Activated T-helper 1 cell treated with anti-CD3 and anti-CD28 coated beads, Interleukin-12 subunit alpha, Interleukin-12 subunit beta, Interleukin-2, Interleukin-4 antibody, amounts not matched to agents 30 ng/mL and 10 ng/mL and 1 ng/mL, durations not matched to agents 14 hours and 24 hours and 36 hours (primary cell): ENCODE measurements at places on chromosomes 4 and X.

GRCh38 chrX:1265086-1265485 is 3.5 kb upstream of the CSF2RA start:
- DNase-seq, result no peak
- peaks cover 9% of the 10 kb centered on the region for H3K4me1 ChIP-seq
- H3K27me3 ChIP-seq, result peaks cover 3% of the 10 kb centered on the region
- H3K4me3 ChIP-seq, result no peak overlapping the region

DNA sequence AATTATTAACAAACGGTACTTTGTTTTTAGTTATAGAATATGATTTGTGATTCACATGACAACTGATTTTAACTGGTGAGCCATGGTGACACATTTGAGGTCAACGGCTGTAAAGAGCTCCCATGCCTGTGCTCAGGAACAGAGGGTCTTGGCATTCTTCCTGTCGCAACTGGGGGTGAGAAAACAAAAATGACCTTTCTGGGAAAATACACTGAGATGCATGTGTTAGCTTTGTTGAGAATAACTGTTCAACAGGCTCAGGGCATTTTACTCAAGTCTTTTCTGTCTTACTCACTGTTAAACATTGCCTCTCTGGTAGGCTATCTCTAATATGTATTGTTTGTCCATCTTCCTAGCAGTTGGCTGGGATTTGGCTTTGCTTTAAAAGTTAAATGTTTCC is 57.1 kb upstream of the HPGD start:
- no peaks in the 10 kb centered on the region for H3K4me1 ChIP-seq
- H3K27ac ChIP-seq, result no peak overlapping the region
- H3K27me3 ChIP-seq, result no peaks in the 10 kb centered on the region
- H3K36me3 ChIP-seq, result no peaks in the 10 kb centered on the region
- DNase-seq, result no peak

DNA sequence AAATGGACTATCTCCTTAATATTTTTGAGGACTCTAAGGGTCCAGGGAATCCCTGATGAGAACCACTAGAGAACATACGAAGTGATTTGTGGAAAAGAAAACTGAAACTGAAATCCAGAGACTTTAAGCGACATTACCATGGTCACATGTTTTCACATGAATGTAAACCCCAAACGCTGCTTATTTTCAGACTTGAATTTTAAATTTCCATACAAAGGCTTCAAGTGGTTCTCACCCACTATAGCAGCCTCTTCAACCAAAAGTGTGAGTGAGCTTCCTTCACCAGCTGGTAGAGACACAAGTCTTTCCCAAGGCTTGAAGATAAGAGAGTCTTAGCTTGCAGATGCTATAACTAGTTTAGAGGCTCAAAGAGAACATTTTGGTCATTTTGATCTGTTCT is 232.7 kb downstream of the MGST2 start:
- peaks cover 19% of the 10 kb centered on the region for H3K4me1 ChIP-seq
- H3K27ac ChIP-seq, result peak overlapping the region; percentile 27
- no peak for DNase-seq
- H3K36me3 ChIP-seq, result peaks cover 1% of the 10 kb centered on the region
- no peak overlapping the region for H3K4me3 ChIP-seq

GRCh38 chrX:9785944-9786797 is at the start of gene SHROOM2:
Gene SHROOM2 (plus strand): TSS chrX:9786429. CDS start chrX:9786546, 117 bp downstream.
- H3K4me1 ChIP-seq, result no peaks in the 10 kb centered on the region
- no peak within 1 kb of the TSS for H3K27ac ChIP-seq
- DNase-seq, result no peak
- peaks cover 23% of the 10 kb centered on the region for H3K27me3 ChIP-seq
- no peak within 1 kb of the TSS for H3K4me3 ChIP-seq

DNA sequence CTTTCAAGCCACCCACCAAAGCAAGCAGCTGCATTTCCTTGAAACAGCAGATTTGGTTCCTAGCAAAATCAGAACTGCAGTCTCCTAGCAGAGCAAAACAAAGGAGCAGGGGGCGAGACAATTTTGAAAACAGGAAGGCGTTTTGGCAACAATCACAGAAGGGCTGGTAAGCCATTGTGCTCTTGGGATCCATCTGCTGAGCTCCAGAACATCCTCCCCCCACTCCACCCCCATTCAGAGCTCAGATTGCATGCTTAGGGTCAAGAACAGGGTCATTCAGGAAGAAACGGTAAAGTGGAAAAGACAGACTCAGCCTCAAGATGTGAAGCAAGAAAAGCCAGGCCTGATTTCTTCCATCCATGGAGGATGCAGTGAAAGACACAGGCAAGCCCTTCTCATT is 7.6 kb upstream of the PCDH19 start:
- no peak overlapping the region for H3K4me3 ChIP-seq
- no peaks in the 10 kb centered on the region for H3K4me1 ChIP-seq
- H3K27me3 ChIP-seq, result peaks cover 21% of the 10 kb centered on the region
- H3K27ac ChIP-seq, result no peak overlapping the region

DNA sequence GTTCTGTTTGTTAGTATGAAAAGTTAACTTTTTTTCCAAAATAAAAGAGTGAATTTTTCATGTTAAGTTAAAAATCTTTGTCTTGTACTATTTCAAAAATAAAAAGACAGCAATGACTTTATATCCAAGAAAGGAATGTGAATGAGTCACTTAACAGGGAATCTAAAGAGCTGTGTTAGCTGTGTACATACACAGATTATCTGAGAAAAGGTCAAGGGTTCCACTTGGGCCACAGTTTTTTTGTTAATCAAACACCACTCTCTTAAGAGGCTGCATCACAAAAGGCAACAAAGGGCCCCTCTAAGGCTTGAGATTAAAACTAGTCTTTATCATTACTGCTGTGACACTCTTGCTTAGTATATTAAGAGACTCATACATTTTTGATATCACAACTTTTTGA is 82.1 kb downstream of the FIP1L1 start:
- no peak overlapping the region for H3K27ac ChIP-seq
- H3K27me3 ChIP-seq, result no peaks in the 10 kb centered on the region
- DNase-seq, result no peak
- no peak overlapping the region for H3K4me3 ChIP-seq

- no peaks in the 10 kb centered on the region for H3K27me3 ChIP-seq
- no peak overlapping the region for H3K27ac ChIP-seq
- no peaks in the 10 kb centered on the region for H3K36me3 ChIP-seq
- H3K4me1 ChIP-seq, result no peaks in the 10 kb centered on the region
These were observed 303.0 kb downstream of the EPHA5 start for GRCh38 chr4:65367306-65367705.

- H3K4me3 ChIP-seq, result no peak overlapping the region
- no peak for DNase-seq
- H3K27me3 ChIP-seq, result no peaks in the 10 kb centered on the region
- peaks cover 14% of the 10 kb centered on the region for H3K4me1 ChIP-seq
- H3K27ac ChIP-seq, result no peak overlapping the region
These were observed 13.6 kb upstream of the GPR174 start for GRCh38 chrX:79130857-79131256.

DNA sequence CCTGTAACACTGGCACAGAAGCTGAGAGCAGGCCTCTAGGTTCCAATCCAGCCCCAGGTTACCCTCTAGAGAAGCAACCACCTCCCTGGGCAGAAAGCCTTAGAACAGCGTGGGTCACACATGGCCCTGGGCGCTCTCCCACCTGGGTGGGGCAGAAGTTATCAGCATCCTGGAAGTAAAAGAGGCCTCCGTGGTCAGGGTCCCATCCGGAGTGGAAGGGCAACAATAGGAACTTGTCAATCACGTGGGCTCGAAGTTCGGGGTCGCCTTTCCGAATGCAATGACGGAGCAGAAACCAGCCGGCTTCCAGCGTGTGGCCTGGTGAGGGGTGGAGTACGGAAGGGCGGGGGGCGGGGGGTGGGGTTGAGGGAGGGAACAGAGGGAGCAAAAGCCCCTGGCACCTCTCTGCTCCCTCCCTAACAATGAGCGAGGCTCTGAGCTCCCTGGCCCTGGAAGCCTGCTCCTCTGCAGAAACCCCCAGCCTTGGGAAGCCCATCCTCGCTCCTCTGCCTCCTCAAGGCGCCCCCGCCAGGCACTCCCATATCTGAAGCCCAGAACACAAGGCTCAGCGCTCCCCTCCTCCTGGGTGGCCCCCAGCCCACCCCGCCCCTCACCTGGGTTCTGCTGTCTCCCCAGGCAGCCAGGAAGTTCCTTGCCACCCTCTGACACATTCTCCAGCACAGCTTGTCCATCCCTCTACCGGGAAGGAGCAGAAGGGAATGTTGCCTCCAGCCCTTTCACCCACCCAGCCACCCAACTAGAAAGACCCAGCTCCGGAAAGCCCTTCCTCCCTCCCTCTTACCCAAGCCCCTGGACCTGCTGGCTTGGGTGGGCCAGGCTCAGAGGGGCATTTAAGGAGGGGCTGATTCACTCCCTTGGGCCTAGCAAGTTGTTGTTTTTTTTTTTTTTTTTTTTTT is 2.8 kb downstream of the RENBP start:
- H3K36me3 ChIP-seq, result peaks cover 5% of the 10 kb centered on the region
- no peak for DNase-seq
- peak overlapping the region; percentile 58 for H3K27ac ChIP-seq
- H3K4me1 ChIP-seq, result peaks cover 4% of the 10 kb centered on the region
- no peaks in the 10 kb centered on the region for H3K27me3 ChIP-seq
- H3K4me3 ChIP-seq, result peak overlapping the region; percentile 72

DNA sequence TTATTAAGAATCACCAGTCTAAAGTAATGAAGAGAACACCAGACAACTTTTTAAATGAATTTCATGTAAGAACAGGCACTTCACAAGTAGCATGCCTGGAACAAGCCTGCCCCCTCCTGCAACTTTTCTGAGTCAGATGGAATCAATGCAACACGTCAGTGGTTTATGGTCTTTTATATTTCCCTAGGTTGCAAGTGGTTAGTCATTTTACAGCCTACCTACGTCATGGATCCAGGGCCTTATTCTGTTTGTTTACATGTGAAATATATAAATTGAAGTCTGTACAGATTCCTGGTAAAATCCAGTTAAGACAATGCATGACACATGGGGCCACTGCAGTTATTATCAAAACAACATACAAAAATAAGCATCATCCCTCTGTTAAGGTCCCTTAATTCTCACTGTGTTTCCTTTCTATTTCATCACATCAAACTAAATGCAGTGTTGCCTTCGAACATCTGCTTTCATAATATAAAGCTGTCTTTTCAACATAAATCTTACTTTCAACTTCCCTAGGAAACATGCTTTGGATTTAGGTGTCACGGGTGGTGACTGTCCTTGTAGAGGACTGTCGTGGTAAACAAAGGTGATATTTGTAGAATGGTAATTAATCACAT is 309.3 kb downstream of the FRMPD4 start:
- H3K27ac ChIP-seq, result no peak overlapping the region
- no peaks in the 10 kb centered on the region for H3K4me1 ChIP-seq
- H3K27me3 ChIP-seq, result no peaks in the 10 kb centered on the region

GRCh38 chrX:40043895-40044294 is 53.9 kb downstream of the BCOR start:
- peaks cover 22% of the 10 kb centered on the region for H3K4me1 ChIP-seq
- no peak for DNase-seq
- no peaks in the 10 kb centered on the region for H3K27me3 ChIP-seq
- no peak overlapping the region for H3K27ac ChIP-seq

GRCh38 chrX:118225711-118226428 is 109.3 kb upstream of the KLHL13 start:
- H3K4me1 ChIP-seq, result no peaks in the 10 kb centered on the region
- peaks cover 2% of the 10 kb centered on the region for H3K27me3 ChIP-seq
- H3K4me3 ChIP-seq, result no peak overlapping the region

DNA sequence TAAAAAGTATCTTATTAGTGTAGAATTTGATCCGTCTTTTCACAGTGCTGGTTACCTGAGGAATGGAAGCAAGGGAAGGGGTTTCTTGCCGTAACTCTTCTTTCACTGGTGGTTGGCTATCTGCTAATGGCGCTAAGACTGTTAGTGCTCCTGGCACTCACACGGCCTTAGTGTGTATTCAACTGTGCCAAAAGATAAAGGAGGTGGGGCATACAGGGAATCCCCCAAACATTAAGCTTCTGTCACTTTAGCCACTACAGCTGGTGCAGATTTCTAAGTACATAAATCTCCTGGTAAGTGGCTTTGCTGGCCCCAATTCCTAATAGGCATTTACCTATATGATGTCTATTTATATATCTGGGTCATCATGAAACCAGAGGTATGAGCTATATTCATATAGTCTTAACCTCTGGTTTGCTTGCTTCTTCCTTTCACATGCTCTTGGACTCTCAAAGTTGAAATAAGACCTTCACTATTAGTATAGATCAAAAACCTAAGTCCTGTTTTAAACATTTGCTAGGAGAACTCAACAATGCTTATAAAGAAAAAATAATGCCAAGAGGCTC is 95.1 kb downstream of the TSPAN7 start:
- H3K4me1 ChIP-seq, result no peaks in the 10 kb centered on the region
- no peak for DNase-seq
- no peaks in the 10 kb centered on the region for H3K36me3 ChIP-seq
- peaks cover 2% of the 10 kb centered on the region for H3K27me3 ChIP-seq
- no peak overlapping the region for H3K27ac ChIP-seq

DNA sequence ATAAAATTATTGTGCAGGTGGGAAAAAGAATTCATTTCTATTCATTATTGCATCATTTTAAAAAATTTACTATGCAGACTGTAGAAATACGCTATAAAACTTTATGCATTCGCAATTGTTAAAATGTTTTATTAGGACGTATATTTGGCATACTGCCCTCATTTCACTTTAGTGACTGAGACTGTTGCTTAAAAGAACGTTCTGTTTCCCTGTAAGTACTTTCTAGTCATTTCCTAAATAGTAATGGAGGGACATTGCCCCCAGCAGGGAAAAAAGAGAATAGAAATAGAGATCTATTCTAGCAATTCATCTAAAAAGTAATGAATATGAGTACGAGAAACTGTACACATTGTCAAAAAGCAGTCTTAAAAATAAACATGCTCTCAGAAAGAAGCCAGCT is 1295.8 kb upstream of the TENM3 start:
- no peak overlapping the region for H3K4me3 ChIP-seq
- no peaks in the 10 kb centered on the region for H3K27me3 ChIP-seq
- no peaks in the 10 kb centered on the region for H3K36me3 ChIP-seq
- no peak overlapping the region for H3K27ac ChIP-seq
- no peaks in the 10 kb centered on the region for H3K4me1 ChIP-seq
- DNase-seq, result no peak
